Activated CD4-positive, CD25-positive, alpha-beta regulatory T cell treated with anti-CD3 and anti-CD28 coated beads, Interleukin-2, amount 50 U/mL, for 16 hours (primary cell): ENCODE measurements at places on chromosomes 5 and 9.

GRCh38 chr9:133248726-133249295, 26.2 kb downstream of the ABO start:
- no peak for DNase-seq

DNA sequence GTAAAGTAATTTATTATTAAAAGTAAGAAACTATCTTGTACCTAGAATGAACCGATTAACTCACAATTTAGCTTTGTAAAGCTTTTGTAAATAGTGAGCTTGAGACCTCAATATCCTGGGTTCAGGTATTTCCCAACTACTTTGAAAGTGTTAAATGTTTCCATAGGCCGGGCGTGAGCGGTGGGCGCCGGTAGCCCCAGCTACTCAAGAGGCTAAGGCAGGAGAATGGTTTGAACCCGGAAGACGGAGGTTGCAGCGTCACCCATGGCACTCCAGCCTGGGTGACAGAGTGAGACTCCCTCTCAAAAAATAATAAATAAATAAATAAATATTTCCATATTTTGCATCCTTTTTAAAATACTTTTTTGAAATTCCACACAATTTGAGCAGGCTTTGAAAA, 1.5 kb upstream of the ANKH start:
- no peak for DNase-seq

GRCh38 chr5:90168399-90168798, 241.2 kb downstream of the CETN3 start:
- no peak for DNase-seq

- no peak for DNase-seq
Measured at GRCh38 chr9:75612205-75612604, 278.3 kb upstream of the PCSK5 start.

DNA sequence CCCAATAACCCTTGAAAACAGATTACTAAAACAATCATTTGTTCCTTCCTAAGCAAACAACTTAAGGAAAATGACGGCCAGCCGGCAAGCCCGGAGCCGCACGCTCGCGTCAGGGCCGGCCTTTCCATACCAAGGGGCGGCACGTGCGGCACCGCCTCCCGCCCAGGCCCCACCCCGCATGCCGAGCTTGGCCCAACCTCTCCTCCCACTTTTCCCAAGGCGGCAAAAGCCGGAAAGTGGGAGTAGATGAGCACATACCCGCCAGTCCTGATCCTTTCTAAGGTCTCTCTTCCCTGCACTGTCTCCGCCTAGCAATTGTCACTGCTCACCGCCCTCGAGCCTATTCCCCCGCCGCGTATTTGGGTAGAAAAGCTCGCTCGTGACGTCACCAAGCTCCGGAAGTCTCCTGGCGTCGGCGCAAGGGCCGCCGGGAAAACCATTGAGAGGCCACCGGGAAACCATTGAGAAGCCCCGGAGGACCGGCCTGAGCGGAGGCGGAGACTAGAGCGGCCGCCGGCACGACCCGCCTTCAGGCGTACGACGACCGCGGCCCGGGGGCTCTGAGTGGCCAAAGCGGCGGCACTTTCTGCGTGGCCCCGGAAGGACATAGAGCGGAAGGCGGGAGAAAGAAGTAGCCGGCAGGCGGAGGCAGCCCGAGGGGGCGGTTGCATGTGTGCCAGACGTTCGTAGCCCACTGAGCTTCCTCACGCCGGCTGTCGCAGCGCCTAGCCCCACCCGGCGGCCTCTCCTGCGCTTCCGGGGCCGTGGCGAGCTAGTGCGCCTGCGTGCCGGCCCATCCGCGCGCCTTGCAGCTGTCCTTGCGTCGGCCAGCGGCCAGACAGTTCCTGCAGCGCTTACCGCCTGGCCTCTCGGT, at the start of the genes NCBP1 and TSTD2:
Gene NCBP1, plus strand, starts transcription at position 837 of the 874 bp plus-strand sequence. CDS start 61 bp downstream, outside the sequence.
Gene TSTD2, minus strand, starts transcription at position 384 of the 874 bp plus-strand sequence. CDS start 5,806 bp downstream, outside the sequence.
- peak; percentile 90 for DNase-seq

DNA sequence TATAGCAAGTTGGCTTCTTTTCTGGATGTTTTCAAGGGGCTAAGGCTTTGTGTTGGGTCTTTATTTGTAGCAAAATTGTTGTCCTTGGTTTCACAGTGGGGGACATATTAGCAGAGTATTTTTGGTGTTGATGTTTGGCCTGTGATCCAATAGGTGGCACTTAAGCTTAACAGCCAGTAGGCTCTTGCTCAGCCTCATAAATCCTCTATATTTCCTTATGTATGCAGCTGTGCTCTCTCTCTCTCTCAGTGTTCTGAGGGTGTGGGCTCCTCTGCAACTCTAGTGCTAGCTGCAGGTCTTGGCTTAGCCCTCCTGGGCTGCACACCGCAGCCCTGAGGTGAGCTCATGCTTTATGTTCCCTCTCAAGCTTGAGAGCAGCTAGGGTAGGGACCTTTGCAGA, 195.0 kb upstream of the GHR start:
- DNase-seq: no peak

DNA sequence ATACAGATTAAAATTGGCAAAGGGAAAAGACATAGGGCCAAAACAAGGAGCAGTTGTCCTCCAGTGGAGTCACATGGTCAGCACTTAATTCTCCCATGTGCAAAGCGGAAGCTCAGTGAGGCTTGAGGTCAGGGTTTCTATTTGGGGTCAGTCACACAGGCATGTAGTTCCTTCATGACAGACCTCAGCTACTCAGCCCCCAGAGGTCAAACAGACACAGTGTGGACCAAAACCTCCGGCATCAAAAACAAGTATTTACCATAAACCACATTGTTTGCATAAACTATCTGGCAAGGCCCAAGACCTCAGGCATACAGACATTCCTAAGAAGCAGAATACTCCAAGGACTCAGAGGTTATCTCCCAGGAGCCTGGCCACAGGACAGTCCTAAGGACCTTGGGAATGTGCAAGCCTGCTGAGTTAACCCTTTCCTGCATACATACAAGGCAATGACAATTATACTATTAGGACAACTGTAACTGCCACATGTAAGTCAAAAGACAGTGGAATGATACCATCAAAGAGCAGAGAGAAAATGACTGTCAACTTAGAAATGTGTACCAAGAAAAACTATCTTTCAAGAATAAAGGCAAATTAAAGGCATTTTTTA, 28.7 kb upstream of the FNIP1 start:
- DNase-seq: no peak

- DNase-seq: no peak
Measured at GRCh38 chr9:123929177-123929869, 603 bp downstream of the DENND1A start.

- no peak for DNase-seq
Measured at GRCh38 chr5:36722900-36723299, 116.5 kb downstream of the SLC1A3 start.

DNA sequence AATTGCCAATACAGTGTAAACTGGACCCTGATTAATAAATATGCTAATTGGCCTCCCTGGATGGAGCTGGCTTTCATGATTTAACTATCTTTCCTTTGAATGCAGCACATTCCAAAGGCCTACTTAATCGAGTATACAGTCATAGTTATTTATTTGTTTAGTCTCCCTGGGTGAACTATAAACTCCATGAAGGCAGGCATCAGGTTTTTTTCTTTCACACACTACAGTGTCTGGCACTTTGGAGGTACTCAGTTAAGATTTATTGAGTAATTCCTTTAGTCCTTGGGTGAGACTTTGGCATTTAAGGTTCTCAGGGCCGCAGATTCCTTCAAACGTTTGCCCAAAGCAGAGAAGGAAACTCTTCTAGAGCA, 20.5 kb downstream of the RUSC2 start:
- DNase-seq: no peak

- no peak for DNase-seq
Measured at GRCh38 chr9:16450578-16450977, 419.9 kb downstream of the BNC2 start.

- DNase-seq: no peak
Measured at GRCh38 chr5:150114102-150114641, 27.8 kb upstream of the CSF1R start.

DNA sequence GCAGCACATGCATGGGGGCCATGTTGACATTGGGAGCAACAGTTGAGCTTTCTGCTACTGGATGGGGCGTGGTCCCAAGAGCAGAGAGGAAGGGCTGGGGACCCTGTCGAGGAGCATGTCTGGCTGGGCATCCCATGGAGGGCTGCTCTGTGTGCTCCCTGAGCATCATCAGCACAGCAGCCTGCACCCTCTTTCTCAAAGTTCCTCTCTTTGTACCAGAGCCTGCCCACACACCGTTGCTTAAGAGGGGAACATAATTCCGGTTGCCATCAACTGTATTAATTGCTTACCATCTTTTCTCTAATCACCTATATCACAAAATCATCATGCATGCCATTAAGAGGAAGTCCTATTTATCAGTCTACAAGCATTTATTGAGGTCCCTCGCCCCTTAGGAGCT, 55.2 kb upstream of the DIRAS2 start:
- no peak for DNase-seq
